Stimulated activated CD8-positive, alpha-beta memory T cell treated with anti-CD3 and anti-CD28 coated beads, Interleukin-2, amount 100 ng/mL, for 48 hours (primary cell): ENCODE measurements at places on chromosomes 1 and 21.

DNA sequence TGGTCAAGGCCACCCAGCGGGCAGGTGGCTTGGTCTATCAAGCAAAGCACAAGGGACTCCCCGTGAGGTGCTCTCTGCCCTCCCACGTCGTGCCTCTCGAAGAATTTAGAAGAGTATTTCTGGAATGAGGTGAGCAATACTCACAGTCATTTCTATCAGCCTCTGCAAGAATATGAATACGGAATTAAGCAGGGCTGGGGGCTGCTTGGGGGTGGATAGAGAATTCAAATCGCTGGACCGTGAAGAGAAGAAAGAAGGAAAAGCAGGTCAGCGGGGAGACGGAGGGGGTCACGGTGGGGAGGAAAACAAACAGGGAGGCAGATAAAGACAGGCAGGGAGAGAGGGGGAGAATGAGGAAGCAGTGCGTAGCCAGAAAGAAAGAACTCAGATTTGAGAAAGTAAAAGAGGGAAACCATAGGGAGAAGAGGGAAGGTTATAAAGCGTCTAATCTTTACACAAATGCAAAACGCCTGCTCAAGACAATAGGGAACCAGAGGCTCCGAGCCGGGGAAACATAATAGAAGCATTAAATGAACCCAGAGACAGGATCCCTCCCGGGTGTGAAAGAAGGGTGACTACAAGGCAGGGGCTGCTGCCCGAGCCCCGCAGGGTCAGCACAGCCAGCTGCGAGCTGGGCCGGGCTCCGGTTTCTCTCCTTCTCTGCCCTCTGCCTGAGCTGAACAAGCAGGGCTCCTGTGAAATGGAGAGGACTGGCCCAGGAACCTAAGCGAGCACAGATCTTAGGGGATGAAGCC is 2.1 kb upstream of the EDN2 start:
- DNase-seq, result no peak

DNA sequence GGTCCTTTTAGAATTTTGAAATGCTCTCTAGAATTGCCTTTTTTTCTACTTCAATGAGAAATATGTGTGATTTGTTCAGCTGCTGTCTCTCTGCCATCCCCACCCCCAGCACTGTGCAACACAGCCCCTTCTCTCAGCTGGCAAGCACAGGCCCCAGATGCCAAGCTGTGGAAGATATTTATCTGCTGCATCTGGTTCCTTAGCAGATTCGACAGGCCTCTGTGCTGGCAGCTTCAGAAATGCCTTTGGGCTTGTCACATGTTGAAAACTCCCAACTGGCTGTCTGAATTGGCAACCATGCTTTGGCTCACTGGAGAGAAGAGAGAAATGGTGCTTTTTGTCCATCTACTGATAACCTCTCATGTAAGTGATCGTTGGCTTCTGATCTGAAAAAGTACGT is 206.7 kb upstream of the C1orf87 start:
- no peak for DNase-seq

DNA sequence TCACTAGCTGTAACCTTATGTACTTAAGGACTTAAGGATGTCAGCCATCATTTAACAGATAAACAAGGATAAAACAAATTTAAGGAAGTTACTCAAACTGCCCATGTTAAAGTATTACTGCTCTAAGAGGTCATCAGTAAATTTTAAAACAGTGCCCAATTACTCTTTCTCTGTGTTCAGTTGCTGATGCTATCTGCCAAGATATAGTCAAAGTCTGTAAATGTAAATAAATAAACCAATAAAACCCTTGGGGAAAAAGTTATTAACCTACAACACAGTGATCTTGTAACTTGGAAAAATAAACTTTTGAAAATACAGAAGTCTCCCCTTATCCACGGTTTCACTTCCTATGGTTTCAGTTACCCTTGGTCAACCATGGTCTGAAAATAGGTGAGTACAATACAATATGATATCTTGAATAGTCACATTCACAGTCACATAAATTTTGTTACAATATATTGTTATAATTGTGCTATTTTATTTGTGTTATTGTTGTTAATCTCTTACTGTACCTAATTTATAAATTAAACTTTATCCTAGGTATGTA is 501.8 kb downstream of the LMO4 start:
- DNase-seq, result no peak

- DNase-seq, result no peak
Measured at GRCh38 chr1:215198021-215198420, 115.5 kb downstream of the KCNK2 start.

DNA sequence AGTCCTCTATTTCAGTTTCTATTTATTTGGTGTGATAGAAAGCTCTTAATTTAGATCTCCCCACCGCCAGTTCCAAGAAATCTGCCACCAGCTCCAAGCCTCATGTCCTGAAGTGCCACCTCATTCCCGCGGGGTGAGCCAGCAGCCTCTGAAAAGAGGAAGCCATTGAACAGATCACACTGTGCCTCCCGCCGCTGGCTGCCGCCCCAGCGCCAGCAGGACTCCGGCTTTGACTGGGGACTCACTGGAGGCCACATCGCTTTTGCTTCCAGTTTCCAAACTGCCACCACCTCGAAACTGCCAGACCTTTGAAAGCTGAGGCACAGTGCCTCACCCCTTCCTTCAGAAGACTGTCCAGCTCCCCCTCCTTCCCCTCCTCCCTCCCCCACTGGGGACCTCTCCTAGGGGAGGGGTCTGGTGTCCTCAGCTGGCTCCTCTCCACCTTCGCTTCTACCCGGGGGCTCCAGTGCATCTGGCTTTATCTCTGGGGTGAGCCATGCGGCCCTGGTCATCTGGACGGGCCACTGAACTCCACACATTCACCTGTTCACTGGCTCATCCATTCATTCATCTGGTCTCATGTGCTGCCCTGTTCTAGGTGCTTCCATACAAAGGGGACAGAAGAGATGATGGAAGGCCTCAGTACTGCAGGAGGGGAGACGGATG is 58.9 kb downstream of the VPS26C start:
- DNase-seq, result no peak

DNA sequence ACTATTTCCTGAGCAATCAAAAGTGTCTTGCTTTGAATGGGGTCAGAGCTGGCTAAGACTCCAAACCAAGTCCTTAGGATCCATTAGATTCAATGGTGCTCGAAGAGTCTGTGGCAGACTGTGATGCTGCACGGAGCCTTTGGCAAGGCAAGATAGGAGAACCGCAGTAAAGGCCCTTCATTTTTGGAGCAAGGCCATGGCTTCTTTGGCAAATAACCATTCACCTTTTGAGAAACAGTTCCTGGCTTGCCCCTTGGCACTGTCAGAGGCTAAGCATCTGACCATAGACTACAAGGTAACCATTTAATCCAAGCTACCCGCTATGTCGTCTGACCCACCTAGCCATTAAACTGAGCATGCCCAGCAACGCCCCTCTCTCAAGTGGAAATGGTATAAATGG is 45.2 kb downstream of the EDN2 start:
- DNase-seq, result no peak

DNA sequence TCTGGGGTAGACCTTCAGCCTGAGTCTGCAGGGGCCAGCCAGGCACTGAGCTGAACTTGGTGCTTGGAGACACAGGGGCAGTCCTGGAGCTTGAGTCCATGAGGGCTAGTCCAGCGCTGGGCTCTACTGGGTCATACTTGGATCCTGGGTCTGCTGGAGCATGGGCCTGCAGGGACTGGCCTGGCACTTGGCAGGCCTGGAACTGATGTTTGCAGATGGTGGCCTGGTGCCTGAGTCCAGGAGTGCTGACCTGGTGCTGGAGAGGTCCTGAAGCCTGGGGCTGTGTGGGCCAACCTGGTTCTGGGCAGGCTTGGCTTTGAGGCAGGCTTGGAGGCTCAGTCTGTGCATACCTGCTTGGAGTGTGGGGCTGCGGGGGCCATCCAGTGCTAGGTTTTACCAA is 143.4 kb upstream of the DSCAM start:
- DNase-seq, result no peak

GRCh38 chr1:9439074-9439761 is 100.0 kb upstream of the SLC25A33 start:
- no peak for DNase-seq

GRCh38 chr1:150979092-150980056 is 2.7 kb upstream of the ANXA9 start:
- DNase-seq, result peak; percentile 84

- DNase-seq, result no peak
Measured at GRCh38 chr1:110610084-110610483, 3.9 kb upstream of the KCNA2 start.

GRCh38 chr21:16913010-16913409 is 599.8 kb upstream of the CXADR start:
- DNase-seq, result no peak

- DNase-seq, result no peak
Measured at GRCh38 chr1:162131400-162132321, 62.2 kb downstream of the NOS1AP start.

GRCh38 chr1:62240651-62241370 is 46.2 kb downstream of the L1TD1 start:
- no peak for DNase-seq

- DNase-seq, result no peak
Measured at GRCh38 chr1:167463875-167464575, 54.3 kb downstream of the CD247 start.

DNA sequence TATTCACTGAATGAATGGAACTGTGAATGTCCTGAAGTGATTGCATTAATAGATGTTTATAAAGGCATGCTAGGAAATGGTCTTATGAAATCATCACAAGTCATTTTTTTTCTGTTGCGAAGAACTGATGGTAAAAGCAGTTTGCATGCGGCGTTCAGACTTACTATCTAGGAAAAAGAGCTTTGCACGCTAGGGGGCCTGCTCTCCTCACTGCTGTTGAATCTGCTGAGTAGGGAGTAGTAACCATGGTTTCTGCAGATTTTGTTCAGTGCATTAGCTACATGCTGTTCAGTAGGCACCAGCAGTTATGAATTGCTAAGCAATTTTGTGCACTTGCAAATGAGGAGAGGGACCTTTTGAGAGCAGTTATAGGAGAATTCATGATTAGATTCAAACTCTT is 57.9 kb downstream of the CENPF start:
- no peak for DNase-seq

DNA sequence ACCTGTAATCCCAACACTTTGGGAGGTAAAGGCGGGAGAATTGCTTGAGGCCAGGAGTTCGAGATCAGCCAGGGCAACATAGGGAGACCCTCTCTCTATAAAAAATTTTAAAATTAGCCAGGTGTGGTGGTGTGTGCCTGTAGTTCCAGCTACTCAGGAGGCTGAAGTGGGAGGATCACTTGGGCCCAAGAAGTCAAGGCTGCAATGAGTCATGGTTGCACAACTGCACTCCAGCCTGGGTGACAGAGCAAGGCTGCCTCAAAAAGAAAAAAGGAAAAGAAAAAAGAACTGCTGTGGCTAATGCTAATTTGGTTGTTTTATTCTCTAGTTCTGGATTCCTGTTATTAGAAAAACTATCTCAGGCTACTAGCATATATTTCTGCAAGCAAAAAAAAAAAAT is 29.8 kb downstream of the DBT start:
- DNase-seq, result no peak

GRCh38 chr1:152188673-152189591 is 29.9 kb upstream of the RPTN start:
- peak; percentile 65 for DNase-seq

DNA sequence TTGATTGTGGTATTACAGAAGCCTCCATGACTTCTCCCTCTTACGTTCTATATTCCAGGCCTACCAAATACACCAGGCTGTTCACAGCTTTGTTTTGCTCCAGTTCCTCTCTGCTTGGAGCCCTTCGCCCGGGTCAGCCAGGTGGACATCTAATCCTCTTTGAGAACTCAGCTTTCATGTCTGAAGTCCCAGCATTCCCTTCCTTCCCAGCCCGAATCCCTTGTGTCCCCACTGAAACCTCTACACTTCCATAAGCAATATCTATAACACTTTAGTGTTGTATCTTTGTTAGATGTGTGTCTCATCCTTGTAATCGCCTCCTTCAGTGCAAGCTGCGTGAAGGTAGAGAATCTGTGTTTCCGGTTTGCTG is 1.9 kb downstream of the RNF11 start:
- DNase-seq, result no peak

- no peak for DNase-seq
Measured at GRCh38 chr1:84833194-84833593, 59.8 kb downstream of the LPAR3 start.

DNA sequence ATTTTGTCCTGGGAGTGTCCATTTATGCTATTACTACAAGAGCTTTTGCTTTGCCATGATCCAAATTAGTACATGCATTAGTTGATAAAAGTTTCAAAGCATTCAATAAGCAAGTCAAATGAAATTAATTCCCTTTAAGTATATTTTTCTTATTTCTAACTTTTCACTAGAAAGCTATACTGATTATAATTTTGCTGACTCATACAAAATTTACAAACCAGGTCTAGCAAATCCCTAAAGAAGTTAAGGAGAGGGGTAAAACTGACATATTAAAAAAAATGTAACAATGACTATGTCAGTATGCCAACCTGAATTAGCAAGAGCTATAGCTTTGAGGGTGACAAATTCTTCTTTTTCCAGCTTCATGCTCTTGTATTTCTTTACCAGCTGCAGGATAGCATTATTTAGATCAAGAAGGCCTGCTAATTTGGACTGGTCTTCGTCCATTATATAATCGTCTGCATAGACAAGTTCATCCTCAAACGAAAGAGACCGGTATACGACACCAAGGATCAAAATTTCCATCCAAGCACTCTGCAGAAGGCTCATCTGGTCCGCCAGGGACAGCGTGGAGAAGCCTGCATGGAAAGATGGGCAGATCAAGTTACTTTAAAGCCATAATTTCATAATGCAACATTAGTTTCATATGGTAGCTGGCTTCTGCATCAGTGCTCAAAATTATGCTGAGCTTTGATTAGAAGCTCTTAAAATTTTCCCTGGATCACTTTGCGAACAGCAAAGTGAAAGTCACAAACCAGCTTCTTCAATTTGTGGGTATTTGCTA is 95.8 kb upstream of the USH2A start:
- no peak for DNase-seq

DNA sequence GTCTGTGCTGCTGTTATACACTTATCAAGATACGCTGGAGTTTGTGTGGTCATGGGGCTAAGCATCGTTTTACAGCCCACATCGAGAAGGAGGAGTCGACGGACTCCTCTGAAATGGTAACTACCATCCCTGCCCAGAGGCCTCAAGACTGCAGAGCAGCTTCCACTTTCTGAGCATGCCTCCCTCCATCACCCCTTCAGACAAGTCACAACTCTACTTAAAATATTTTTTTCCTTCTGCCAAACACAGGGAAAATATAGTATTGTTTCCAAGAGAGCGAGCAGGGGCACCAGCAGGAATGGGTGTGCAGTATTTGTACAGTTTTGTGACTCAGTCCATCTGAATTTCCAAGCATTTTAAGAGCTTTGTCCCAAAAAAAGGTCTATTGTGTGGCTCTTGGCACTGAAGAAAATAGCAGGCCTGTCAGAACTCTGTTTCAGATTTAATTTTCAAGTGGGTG is 14.1 kb downstream of the EVA1C start:
- no peak for DNase-seq

GRCh38 chr1:180928331-180929230 is 15.9 kb downstream of the KIAA1614 start:
- DNase-seq, result no peak
